Lower lobe of right lung (tissue), 2 donors: ENCODE measurements at places on chromosomes 7 and 10. TPM values are rescaled to one million over a fixed set of nuclear protein-coding genes. Genes with fewer than 3 reads are reported as not detected.

- DNase-seq: no peak
Observed at GRCh38 chr10:14611968-14612693, 162.6 kb downstream of the FAM107B start.

GRCh38 chr7:31260851-31261250 is 79.7 kb downstream of the NEUROD6 start:
- DNase-seq: no peak

GRCh38 chr10:12505683-12506082 is 156.3 kb downstream of the CAMK1D start:
- DNase-seq: no peak

DNA sequence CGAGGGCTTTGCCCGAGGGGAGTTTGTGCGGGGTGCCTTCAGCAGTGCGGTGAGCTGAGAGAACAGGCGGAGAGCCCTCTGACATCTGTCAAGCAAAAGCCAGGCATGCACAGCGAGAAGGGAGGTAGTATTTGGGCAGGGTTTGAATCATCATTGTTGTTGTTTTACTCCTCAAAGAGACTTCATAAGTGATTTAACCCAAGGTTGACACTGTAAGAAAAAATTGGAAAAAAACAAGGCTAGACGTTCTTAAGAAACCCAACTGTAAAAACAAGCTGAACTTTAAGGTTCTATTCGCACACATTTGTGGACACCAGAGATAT is 1.3 kb downstream of the ADAM22 start:
- no peak for DNase-seq

DNA sequence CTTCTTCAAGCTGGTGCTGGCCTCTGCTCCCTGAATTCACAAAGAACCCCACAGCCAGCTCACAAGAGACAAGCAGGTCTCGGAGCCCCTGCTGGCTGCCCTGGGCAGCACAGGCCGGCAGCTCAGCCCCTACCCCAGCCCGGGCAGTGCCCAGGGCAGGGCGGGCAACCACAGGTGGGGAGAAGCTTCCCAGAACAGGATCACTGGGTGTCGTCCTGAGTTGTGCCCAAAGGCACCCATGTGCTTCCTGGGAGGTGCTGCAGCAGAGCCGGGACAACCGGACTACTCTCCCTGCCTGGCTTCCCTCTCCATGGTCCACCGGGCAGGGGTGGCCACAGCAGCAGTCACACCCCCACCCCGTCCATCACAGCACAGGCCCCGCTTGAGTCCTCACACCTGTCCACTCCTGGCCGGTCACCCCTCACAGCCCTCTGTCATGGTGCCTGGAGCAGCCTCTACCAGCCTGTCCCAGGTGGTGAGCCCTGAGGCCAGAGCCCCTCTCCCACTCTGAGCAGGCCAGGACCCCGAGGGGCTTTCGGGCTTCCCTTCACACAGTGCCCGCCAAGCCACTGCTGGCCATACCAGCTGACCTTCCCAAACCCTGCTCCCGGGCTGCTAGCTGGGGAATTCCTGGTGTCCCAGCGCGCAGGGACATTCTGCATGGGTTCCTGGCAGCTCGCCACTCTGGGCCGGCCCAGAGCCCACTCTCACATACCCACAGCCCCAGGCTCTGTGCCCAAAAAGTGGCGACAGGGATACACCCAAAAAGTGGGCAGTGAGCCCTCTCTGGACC is 3.1 kb downstream of the RASGEF1A start:
- DNase-seq: peak; percentile 45

GRCh38 chr7:30369879-30370278 is 85.5 kb downstream of the ZNRF2 start:
- DNase-seq: no peak

DNA sequence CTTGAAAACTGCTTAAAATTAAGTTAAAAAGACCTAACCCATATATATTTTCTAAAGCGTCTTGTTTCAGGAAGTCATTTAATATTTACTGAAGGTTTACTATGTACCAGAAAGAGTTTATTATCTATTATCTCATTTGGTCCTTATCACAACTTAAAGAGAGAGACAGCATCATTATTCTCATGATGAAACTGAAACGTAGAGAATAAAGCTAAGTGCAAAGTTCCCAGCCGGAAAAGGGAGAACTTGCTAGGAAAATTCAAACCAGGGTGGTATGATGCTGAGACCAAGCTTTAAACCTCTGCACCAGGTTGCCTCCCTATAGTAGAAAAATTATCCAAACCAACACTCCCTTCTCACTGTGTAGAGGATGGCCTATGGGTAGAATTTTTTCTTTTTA is 207.7 kb upstream of the BMPER start:
- DNase-seq: no peak

- DNase-seq: no peak
Observed at GRCh38 chr10:31959461-31960173, 31.0 kb upstream of the ARHGAP12 start.

GRCh38 chr7:38222481-38223096 is 44.5 kb downstream of the STARD3NL start:
- no peak for DNase-seq

WDFY4 gene
- total RNA-seq: 44.4 TPM

HOXA4 gene
- total RNA-seq: 8.5 TPM

ADARB2 gene
- 0.80 TPM for total RNA-seq

AOC1 gene
- total RNA-seq: 1.7 TPM

ZNF777 gene
- total RNA-seq: 8.6 TPM

PDZD7 gene
- 1.6 TPM for total RNA-seq

FBXO24 gene
- 0.74 TPM for total RNA-seq
